PC-3 (cell line): ENCODE measurements at places on chromosomes 7 and 10. TPM values are rescaled to one million over a fixed set of nuclear protein-coding genes. Genes with fewer than 3 reads are reported as not detected.

Gene EIF4EBP2
- 29.2 and 32.6 TPM in 2 replicates for total RNA-seq

Gene C10orf67
- 0.15 and 0.29 TPM in 2 replicates for total RNA-seq

Gene HOGA1
- total RNA-seq = 0.15 TPM in 1 of 2 replicates, not detected in the other

Gene PANK1
- total RNA-seq = 2.0 and 3.9 TPM in 2 replicates

Gene CRYGN
- 0.11 TPM in 1 of 2 replicates, not detected in the other for total RNA-seq

Gene LRRC18
- not detected in 2 replicates for total RNA-seq

Gene THSD7A
- total RNA-seq = 0.04 and 0.06 TPM in 2 replicates

Gene CALML3
- total RNA-seq = not detected in 2 replicates

Gene ATE1
- 7.9 and 12.8 TPM in 2 replicates for total RNA-seq

Gene PDE1C
- 14.1 and 14.4 TPM in 2 replicates for total RNA-seq

DNA sequence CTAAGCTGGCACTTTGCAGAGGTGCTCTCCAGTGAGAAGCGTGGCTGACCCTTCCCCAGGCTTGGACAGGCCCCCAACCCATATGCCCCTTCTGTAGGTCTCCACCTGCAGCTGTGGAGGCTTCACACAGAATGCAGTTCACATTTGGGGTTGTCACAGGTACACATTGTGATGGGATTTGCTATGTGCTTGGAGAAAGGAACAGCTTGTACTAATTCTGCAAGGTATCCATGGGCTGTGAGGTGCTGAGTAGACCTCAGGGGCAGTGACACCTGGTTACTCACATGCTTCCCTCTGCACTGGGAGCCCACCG is 188.9 kb downstream of the CXCL12 start:
- no peak for DNase-seq

DNA sequence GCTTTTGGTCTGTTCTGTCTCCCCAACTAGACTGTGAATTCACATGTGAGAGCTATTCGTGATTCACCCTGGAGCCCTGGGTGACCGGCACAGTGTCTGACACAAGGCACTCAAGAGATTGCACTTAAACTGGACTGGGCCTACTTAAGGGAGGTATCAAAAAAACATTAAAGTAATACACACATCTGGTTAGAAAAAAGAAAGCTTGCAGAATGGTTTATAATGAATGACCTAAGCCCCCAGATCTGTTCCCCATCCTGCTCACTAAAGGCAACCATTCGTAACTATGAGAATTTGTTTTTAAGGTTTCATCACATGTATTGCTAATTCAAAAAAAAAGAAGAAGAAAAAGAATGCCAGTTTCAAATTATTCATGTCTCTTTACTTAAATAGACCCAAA is 74.5 kb downstream of the DGKI start:
- DNase-seq = no peak

DNA sequence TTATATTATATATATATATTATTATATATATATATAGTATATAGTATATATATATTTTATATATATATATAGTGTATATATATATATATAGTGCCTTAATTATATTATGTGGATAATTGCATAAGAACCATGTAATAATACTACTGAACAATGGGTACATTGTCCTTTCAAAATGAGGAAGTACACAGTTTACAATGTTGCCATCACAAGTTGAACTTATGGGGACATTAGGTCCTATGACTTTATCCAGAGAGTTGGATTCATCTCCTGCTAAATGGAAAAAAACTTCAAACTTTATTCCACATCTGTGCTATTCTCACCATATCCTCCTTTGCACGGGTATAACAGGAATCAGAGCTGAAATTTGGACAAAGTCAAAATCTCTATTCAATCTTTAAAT is 105.0 kb upstream of the AGR3 start:
- no peak for DNase-seq

DNA sequence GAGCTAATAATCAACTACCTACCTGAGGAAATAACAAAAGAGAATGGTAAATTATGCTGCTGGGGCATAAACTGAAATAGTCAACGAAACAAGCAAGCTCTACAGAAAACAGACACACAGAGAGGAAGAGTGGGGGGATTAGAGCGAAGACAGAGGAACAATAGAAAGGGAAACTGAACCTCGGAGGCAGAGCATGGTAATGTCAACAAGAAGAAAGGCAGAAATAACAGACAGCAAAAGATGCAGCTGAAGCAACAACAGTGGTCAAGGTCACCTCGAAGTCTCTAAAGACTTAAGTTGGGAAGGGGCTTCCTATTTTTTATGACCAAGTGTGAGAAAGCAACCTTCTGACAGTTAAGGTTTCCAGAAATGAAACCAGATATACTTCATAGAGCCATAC is 177.0 kb downstream of the ZNF438 start:
- DNase-seq = no peak

GRCh38 chr7:122438492-122438891 is 133.9 kb upstream of the FEZF1 start:
- no peak for DNase-seq

GRCh38 chr7:105577251-105577650 is 4.0 kb downstream of the EFCAB10 start:
- no peak for DNase-seq

DNA sequence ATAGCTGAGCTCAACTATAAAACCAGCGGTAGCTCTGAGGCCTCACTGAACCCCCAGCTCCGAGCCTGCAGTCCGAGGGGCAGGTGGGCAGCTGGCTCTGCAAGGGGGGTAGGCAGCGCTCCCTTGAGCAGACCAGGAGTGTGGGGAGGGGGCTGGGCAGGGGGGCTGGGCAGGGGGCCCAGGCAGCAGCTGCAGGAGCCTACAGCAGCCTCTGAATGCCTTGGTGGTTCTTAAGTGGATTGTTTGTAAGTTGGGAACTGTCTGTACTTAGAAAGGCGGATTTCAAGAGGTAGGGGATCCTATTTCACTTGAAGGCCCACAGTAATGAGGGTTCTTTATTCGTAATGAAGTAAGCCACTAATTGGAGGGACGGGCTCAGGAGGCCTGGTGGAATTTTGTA is 72.3 kb downstream of the ICA1 start:
- no peak for DNase-seq

GRCh38 chr10:58044072-58044471 is 223.6 kb downstream of the IPMK start:
- DNase-seq = peak; percentile 98

GRCh38 chr10:43815181-43815885 is 166.7 kb upstream of the ZNF32 start:
- DNase-seq = no peak

DNA sequence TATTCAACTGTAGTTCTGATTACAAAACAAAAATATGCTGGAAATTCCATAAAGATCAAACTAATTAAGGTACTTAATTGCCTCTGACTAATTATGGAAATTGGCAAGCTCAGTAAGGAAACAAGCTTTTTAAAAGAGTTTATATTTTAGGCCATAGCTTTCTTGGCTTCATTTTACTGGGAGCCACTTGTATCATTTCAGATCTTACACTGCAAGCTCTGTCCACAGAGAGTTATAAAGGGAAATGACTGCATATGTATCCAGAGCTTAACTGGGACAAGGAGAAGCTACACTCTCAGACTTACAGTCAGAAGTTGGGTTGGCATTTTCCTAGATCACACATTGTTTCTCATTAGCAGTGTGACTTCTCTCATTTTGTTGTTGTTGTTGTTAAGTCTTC is 92.4 kb downstream of the LRRN3 start:
- no peak for DNase-seq

- DNase-seq = no peak
Observed at GRCh38 chr7:76430211-76430610, 5.5 kb downstream of the ZP3 start.

DNA sequence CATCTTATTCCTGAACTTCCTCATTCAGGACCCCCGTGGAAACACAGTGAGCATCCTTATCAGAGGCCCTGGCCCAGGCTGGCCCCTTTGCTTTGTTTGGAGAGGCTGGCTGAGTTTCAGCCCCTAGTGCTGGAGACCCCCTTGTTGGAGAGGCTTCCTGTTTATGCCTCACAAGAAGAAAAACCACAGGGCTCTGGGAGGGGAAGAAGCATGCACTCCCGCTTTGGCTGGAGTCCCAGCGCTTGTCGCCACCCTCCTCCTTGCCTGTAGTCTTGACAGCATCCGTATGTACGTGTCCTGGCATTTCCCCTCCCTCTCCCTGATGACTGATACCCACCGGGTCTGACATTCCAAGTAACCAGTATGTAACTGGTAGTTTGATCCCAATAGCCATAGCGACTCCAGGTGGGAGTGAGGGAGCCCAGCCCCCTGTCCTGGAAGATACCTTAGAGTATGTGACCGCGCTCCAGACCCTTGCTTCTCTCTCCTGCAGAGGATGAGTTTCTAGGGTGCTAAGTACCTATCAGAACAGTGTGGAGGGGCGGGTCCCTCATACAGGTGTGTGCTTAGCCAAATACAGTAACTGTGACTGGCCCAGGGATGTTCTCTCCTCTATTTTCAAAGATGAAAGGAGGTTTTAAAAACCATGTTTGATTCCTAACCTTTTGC is 6.9 kb upstream of the ATP6V0E2 start:
- no peak for DNase-seq

DNA sequence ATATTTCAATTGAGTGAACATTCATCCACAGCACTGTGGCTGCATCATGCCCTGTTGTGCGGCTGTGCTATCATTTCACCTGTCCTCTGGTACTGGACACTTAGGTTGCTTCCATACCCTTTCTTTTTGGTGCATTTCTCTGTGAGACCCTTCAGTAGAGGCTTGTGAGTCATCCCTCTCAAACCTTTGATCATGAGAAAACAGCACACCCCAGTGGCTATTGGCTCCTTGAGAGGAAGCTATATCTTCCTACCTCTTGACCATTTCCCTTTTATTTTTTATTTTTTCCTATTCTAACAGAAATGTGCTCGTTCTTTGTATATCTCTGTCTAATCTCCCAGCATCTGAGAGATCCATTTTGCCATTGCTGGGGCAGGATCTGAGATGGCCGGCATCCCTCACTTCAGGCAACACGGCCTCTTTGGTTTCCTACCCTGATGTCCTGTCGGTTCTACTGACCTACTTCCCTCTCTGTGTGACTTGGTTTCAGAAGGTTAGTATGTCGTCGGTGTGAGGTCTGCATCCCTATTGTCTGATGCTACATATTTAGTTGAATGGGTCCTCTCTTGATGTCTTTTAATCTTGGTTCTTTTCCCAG is 23.8 kb upstream of the PIK3AP1 start:
- DNase-seq = no peak

DNA sequence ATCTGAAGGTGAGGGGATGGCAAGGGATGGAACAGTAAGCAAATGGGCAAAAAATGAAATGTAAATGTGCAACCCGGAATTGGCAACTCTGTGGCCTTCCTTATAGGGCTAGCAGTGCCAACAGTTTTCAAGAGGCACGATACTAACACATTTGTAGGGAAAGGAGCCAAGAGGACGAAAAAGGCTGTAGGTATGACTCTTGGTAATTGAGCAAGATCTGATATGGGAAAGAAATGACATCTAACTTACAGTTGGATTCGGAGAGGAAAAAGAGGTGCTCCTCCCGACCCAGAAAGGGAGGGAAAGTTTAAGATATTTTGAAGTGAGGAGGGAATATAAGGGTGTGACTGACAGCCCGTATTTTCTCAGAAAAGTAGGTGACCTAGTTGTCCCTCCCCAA is 2.1 kb upstream of the CREM start:
- DNase-seq = no peak

GRCh38 chr10:90998733-90999511 is 78.0 kb upstream of the ANKRD1 start:
- DNase-seq = no peak

DNA sequence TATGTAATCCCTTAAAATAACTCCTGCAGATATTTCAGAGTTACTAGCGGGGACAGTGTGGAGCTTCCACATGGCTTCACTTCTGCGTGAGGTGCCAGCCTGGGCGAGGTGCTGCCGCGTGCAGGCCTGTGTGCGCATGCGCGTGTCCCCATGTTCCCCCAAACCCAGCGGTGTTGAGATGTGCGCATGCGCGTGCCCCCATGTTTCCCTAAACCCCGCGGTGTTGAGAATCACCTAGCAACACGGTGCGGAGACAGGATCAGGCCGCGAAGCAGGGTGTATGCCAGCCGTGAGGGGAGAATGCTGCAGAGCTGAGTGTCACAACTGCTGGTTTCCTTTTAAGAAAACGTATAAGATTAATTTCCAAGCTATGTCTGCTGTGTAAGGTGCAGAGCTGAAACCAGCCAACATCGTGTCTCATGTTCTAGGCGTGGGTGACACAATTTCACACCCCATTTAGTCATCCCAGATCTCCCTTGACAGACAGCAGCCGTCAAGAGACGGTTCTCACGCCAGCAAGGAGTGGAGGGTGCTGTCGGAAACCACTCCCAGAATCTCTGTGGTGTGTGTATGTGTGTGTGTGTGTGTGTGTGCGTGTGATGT is 71.9 kb upstream of the ADARB2 start:
- no peak for DNase-seq

GRCh38 chr7:95440394-95441038 is 5.7 kb upstream of the PON2 start:
- no peak for DNase-seq

DNA sequence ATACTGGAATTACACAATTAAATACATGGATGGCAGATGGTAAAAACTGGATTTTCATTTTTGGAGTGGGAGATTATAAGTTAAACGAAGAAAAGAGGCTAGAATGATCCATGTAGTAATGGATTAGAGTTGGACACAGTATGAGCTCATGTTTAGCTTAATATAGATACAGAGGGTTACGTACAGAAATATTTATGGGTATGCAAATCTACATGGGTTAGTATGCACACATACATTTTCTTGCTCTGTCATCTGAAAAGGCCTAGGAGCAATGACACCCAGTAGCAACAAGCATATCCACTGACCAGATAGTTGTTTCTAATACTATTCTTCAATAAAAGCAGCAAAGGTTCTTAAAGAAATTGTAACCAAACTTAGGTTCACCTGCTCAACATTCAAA is 366.4 kb downstream of the SEMA3D start:
- no peak for DNase-seq

DNA sequence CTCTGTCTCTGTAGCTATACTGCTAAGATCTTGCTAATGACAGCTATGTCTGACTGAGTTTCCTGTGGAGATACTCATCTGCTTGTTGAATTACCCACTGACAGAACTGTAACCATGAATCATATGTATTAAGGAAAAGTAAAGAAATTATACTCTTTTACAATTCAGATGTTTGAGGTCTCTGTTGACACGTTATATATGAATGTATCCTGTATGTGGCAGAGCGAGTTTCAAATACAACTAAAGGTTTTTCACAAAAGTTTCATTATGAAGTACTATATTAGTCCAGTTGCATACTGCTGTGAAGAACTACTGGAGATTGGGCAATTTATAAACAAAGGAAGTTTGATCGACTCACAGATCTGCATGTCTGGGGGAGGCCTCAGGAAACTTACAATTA is 232.5 kb downstream of the CDK14 start:
- peak; percentile 67 for DNase-seq

GRCh38 chr10:50605269-50605950 is 18.3 kb downstream of the SGMS1 start:
- peak; percentile 99 for DNase-seq

DNA sequence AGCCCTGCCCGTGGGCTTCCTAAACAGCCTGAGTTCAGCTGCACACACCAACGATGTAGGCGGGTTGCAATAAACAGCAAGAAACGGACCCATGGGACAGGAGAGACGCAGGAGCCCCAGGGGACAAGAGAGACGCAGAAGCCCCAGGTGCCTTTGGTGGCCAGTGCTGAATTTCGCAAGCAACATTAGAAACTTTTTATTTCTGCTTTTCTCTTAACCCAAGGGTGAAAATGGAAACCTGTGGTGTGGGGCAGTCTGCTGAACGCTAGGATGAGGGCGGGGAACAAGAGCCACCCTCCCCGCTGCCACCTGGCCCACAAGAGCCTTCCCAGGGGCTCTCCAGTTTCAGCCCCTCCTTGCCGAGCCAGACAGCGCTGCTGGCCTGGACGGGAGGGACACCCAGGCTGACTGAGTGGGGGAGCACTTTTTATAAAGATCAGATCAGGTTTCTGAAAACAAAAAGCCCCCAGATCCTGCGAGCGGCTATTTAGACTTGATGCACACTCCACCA is 20.0 kb upstream of the GPR146 start:
- no peak for DNase-seq
